ENCODE measurements at places on chromosomes 12 and 14.
A peak's percentile ranks its signal among the peaks of the same experiment; 100 is the strongest.

DNA sequence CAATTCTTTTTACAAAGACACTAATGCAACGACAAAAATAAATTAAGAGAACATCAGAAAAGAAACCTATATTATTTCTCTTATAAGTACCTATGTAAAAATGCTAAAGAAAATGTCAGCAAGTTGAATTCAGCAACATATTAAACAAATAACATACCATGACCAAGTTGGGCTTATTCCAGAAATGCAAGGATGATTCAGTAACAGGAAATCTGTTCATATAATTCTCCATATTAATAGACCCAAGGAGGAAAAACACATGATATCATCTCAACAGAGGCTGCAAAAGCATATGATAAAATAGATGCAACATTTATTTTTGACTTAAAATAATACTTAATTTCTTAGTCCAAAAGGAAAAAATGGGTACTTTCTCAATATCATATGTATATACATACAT, 25.1 kb upstream of the GPHB5 start:
- no peak for DNase-seq

DNA sequence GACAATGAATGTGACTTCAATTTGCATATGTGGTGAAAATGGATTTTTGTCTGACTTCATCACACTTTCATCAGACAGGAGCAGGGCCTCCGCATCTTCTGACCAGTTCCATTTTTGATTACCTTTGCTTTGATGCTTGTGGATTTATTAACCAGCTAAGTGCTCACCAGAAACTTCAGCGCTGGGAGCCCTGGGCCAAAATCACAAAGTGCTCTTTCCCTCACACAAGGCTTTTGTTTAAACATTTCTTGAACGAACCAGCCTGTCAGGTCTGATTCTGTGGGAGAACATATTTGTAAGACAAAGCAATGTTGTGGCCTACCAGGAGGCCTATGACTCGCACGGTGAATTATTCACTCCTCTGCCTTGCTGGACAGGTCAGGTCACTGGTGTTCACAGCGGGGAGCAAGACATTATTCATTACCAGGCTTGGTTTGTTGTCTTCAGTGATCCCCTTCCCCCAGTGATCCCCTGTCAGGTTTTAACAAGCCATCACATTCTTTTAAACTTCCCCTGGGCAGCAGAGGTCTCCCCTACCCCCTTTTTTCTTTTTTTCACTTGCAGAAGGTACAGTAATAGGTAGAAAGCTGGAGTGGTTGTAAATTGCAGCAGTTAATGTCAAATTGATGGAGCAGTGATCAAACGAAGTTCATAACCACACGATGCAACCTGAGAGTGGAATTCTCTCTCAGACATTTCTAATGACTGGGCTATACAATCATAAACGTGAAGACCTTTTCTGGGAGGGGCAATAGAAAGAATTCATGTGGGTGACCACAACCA, 167.5 kb upstream of the PRICKLE1 start:
- DNase-seq, result no peak

GRCh38 chr12:27645671-27646070, 50.6 kb upstream of the REP15 start:
- no peak for DNase-seq

DNA sequence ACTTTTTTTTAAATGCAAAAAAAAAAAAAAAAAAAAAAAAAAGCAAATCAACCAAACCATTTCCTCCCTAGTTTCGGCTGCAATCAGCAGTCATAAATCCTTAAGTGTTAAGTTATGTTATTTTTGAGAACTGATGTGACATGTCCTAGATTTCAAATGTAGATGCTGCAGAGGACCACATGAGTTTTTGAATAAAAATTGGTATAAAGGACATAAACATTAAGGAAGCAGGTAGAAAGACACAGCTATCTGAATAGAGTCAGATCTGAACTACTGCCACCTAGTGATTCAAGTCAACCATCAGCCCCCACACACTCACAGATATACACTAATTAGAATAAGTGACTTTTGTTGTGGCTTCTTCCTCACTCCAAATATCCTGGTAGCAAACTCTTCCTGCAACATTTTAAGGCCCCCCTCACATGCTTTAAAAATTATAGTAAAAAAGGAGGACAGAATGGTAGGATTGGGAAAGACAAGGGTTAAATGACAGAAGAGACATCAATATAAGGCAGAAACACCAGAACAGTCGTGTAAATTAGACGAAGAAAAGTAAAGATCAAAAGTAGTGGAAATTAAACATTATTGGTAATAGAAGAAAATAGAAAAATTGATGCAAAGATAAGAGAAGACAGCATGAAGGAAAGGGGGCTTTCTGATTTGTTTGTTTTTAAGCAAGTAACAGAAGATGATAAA, 394.5 kb upstream of the ATP2B1 start:
- DNase-seq, result peak; percentile 44

GRCh38 chr12:1282670-1283315, 291.8 kb downstream of the ERC1 start:
- no peak for DNase-seq

DNA sequence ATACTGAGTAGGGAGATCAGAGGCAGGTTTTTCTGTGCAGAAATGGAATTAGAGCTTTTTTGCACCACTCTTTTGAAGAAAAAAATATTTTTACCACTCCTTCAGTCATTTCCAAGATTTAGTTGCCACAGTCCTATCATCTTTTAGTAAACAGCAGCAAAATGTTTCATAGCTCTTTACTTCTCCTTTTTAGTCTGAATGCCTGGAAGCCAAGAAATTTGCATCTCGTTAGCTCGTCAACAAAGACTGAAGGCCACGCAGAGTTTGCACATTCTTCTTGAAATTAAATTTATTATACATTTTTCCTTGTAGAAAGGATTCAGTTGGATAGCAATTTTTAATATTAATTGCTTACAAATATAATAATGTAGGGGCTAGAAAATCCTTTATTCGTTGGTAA, 544.5 kb upstream of the ATP2B1 start:
- no peak for DNase-seq

GRCh38 chr14:94623856-94624499, 11.8 kb downstream of the SERPINA3 start:
- DNase-seq, result no peak

GRCh38 chr12:10968765-10969456, 17.8 kb downstream of the TAS2R50 start:
- DNase-seq, result no peak
